Ureter (tissue), 1 donor: ENCODE measurements at places on chromosomes 5 and 9.
A peak's percentile ranks its signal among the peaks of the same experiment; 100 is the strongest.

DNA sequence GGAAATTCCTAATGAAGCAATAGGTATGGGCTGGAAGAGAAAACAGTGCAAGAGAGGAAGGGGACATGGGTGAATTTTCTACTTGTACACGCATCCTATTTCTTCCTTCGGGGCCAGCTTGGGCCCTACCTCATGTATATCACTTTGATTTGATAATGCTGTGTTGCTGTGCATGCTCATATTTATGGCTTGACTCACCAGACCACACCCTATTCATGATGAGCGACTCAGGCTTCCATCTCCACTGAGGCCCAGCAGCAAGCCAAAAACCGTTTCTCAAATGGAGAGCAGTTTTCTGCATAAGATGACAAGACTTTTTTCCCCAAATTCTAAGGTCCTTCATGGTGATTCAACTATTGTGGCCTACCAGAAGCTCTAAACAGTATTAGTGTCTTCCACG, 2039.1 kb upstream of the CDH9 start:
- DNase-seq: no peak

DNA sequence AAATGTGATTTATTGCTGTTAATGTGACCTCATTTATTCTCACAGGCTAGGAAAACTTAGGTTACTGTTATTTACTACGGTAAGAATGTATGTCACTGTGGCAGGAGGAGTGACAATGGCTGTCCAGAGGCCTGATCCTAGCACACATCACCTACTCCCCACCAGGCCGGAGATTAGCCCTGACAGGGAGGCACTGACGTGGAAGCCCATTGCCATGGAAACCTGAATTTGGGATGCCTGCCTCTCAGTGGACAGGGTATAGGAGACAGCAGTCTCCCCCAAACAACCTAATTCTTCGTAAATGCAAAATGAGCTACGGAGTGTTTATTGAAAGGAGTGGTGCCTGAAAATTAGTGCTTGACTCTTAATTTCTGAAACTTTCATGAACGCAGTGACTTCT, 87.6 kb upstream of the SMARCA2 start:
- DNase-seq: no peak

DNA sequence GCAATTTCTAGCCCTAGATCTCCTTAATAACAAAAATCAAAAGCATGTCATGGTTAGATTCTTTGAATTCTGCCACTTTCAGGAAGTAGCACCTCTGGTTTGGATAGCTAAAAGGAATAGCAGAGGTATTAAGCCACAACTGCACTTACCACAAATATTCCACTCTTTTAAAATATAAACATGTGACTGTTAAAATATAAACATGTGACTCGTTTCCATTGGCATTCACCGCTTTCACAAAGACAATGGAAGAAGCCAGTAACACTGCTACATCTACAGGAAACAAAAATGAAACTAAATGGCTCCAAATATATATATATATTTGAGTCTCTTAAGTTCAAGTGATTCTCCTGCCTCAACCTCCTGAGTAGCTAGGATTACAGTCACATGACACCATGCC, 222.9 kb downstream of the ARL15 start:
- no peak for DNase-seq

DNA sequence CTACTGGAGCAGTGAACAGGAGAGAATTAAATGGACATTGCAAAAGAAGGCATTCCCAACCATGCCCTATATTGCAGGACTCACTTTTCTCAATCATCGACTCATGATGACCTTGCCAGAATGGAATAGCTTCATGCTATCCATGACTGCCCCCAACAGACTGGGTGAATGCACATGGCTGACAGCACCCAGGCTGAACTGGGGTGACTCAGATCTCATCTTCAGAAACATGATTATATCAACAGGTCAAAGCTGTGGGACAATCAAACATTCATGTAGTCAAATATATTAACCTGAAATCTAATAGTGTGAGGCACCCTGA, 34.7 kb upstream of the MIER3 start:
- no peak for DNase-seq

- DNase-seq: no peak
Observed at GRCh38 chr5:34511915-34512314, 144.2 kb upstream of the RAI14 start.

- no peak for DNase-seq
Observed at GRCh38 chr5:128038643-128039042, 44.9 kb upstream of the SLC12A2 start.

- DNase-seq: no peak
Observed at GRCh38 chr5:57719216-57719615, 236.6 kb upstream of the ACTBL2 start.

DNA sequence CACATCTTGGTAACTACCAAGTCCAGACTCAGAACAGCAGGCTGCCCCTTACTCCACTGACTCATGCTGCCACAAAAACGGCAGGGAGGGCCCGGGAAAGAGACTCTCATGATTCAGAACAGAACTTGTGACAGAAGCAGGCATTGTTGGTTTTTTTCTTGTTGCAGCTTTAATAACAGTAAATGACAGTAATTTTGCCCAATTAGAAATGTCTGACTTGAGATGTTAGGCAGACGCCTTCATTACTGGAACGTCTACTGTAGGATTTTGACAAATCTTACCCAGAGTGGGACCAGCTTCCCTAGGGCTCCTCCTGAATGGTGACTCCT, 77.9 kb downstream of the SEMA5A start:
- DNase-seq: peak; percentile 73

GRCh38 chr9:101792475-101792874, 54.0 kb upstream of the GRIN3A start:
- no peak for DNase-seq

DNA sequence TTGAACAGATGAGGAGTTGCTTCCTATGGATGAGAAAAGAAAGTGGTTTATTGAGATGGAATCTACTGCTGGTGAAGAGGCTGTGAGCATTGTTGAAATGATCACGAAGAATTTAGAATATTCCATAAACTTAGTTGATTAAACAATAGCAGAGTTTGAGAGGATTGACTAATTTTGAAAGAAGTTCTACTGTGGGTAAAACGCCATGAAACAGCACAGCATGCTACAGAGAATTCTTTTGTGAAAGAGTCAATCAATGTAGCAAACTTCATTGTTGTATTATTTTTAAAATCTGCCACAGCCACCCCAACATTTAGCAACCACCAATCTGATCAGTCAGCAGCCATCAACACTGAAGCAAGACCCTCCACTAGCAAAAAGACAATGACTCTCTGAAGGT, 309.1 kb downstream of the SPOCK1 start:
- no peak for DNase-seq

DNA sequence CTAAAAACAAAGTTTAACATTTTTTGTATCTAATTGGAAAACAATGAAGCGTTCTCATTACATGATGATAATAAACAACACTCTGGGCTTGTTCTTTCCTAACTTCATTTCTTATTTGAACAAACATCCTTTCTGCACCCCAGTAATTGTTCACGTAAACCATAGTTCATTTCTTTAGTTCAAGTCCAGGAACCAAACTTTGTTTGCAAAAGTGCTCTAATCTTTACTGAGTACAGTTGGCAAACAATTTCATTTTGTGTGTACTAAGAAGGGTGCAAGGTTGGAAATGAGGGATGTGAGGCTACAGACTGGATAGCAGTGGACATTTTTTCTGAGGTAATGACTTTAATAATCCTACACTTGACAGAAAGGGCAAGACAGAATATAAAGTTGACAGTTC, 113.5 kb downstream of the NREP start:
- DNase-seq: no peak

GRCh38 chr9:114258218-114258617, 64.7 kb upstream of the ORM1 start:
- DNase-seq: no peak

DNA sequence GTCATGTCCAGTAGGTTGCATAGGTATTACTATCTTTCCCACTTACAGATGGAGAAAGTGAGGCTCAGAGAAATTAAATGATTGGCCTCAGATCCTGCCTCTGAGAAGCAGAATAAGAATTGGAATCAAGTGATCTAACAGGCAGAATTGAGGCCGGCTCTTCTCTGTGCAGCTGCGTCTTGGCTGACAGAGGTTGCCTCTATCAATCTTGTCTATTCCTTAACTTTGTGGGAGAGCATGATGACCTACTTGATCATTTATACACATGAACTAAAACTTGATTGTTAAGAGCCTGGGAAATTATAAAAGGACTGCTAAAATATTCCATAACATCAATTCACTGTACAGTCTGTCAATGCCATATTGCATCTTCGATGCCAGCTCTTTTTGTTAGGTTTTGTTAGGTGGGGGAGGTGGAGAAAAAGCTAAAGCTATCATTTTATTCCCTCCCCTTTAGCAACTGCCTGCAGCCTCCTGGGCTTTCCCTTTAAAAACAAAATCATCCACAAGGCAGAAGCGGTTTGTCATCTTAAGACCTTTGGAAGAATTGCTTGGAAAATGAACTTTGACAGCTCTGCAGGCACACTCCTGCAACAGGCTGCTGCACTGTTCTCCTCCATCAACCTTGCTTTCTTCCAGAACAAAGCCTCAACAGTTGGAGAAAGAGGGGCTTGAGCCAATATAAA, 247.4 kb downstream of the SMARCA2 start:
- DNase-seq: no peak

GRCh38 chr5:74895906-74896305, 29.7 kb upstream of the FAM169A start:
- DNase-seq: peak; percentile 49

DNA sequence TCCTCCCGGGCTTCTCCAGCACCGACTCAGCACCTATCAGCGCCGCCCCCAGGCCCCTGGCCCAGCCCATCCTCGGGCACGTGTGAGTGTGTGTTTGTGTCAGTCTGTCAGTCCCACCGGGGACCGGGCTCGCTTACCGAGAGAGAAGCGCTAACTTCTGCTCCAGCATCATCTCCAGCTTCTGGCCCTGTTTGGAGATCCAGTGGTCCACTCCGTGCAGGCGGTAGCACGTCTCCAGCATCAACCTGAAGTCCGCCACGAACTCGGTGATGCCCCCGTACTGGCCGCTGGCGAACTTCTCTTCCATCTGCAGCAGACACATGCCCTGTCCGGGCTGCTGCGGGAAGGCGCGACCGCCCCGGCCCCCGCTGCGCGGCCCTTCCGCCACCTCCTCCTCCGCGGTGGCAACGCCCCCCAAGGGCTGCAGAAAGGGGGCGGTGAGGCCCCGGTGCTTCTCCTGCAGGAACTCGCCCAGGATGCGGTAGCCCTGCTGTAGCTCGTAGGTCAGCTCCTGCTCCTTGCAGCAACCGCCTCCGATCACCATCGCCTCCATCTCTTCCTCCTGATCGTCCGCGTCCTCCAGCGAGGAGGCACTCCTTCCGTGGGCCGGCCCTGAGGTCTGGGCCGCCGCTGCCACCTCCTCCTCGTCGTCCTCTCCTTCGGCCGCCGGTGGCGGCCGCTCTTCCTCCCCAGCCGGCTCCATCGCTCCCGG, 8.2 kb downstream of the RANBP6 start:
- DNase-seq: peak; percentile 93

- DNase-seq: no peak
Observed at GRCh38 chr5:58493141-58493540, 1.9 kb downstream of the GAPT start.

- DNase-seq: no peak
Observed at GRCh38 chr9:14515571-14516198, 177.5 kb downstream of the ZDHHC21 start.

DNA sequence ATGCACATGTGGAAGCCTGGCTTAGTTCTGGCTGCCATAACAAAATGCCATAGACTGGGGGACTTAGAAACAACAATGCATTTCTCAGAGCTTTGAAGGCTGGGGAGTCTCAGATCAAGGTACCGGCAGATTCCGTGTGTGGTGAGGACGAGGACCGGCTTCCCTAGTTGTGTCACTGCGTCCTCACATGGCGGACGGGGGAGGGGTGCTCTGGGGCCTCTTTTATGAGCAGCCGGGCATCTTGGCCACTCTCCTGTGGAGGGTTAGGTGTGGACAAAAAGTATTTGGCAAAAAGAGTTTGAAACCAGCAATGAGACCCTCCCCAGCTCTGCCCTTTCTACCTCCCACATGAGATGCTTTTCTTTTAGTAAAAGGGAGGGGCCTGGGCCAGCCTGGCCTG, 118.5 kb upstream of the LPCAT1 start:
- DNase-seq: no peak

DNA sequence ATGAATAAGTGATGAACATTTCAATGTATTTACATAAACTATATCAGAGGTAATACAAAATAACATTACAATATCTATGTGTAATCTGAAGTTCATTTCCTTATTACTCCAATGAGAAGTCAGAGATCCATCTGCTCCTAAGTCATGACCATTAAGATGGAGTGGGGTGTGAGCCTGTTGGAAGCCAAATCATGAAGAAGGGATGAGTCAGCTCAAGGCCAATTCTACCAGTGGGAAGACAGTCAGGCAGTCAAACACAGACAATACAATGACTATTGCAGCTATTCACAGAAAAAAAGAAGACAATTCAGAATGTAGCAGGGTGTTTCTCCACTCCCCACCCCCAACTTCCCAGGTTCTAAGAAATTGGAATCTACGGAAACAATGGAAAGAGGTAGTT, 155.0 kb downstream of the NFIB start:
- no peak for DNase-seq

DNA sequence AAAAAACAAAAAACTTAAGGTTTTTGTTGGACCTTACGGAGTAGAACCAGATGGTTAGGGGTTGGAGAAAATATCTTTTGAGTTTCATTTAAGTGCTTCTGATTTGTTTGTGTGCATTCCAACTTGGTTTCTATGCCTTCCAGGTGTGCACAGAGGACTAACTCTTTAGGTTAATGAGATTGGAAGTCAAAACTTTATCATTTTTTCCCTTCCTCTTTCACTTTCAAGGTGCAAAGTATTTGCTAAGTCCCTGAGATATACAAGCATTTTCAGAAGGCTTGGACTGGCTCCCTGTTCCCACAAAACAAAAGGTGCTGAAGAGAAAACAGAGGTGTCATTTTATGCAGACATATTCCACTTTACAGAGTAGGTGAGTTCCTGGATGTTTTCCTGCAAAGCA, 30.3 kb upstream of the CER1 start:
- no peak for DNase-seq

DNA sequence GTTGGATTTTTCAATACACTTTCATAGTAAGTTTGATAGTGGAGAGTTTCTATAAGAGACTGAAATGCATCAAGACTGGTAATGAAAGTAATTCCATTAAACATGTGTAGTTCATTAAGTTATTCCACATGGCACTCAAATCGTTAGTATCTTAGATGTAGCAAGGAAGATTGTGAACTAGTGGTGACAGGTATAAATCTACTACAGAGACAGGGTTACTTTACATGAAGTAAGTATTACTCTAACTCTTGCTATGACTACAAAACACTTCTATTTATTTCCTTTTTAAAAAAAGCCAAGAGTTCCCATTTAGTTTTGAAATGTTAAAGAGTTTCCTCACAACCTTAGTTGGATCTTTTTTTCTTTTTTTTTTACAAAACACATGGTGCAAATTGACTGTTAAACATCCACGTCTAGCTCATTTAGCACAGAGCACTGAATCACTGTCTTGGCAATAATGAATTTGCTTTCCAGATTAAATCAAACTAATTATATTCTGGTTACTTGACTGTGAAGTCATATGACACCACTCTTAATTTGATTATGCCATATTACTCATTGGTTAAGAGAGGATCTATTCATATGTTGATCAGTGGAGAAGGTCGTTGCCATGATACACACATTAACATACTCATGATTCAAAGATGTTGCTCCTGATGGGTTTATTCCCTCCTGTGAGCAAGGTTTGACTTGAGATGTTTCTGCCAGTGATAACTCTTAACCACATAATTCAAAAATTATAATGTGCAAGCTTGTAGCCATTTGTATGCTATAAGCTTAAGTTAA, 644.8 kb downstream of the EFNA5 start:
- no peak for DNase-seq

GRCh38 chr9:16743375-16743774, 127.1 kb downstream of the BNC2 start:
- no peak for DNase-seq

GRCh38 chr5:131272724-131273123, 8.9 kb downstream of the CDC42SE2 start:
- no peak for DNase-seq

GRCh38 chr9:121581786-121582600, 69.4 kb upstream of the DAB2IP start:
- DNase-seq: no peak
